ENCODE measurements at places on chromosomes 5 and 9.

GRCh38 chr5:50564558-50564957, 101.9 kb upstream of the PARP8 start:
- DNase-seq, result no peak

DNA sequence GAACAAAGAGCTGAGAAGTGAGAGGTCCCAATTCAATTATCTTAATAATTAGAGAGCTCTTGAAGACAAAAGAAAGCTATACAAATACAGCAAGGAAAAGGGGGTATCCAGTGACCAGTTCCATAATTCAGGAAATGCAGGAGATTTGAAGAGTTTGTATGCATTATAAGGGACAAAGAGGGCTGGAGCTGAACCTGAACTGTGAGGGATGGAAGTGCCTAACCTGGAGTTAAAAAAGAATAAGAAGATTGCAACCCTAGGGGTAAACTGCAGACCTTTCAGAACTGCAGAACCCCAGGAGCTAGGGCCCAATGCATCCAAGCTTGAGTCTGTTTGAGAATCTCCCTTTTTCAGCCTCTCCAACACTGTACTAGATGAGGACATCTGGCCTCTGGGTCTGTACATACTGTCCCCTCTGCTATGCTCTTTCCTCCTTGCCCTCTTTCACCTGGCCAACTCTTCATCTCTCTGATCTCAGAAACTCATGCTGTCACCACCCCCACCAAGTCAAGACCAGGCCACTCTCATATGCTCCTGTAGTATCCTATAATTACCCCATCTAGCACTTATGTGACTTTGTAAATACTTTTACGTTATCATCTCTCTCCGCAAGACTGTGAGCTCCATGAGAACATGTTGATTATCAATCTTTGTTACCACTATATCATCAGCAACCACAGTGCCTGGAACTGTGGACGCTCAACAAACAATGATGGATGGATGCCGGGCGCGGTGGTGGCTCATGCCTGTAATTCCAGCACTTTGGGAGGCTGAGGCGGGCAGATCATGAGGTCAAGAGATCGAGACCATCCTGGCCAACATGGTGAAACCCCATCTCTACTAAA, 6.6 kb upstream of the PRKACG start:
- no peak for DNase-seq

GRCh38 chr9:128187361-128187760, 4.0 kb downstream of the CIZ1 start:
- DNase-seq, result no peak

GRCh38 chr5:169036079-169036805, 264.7 kb downstream of the SLIT3 start:
- DNase-seq, result no peak

- DNase-seq, result no peak
Observed at GRCh38 chr5:176736301-176736930, 73.9 kb upstream of the UNC5A start.

DNA sequence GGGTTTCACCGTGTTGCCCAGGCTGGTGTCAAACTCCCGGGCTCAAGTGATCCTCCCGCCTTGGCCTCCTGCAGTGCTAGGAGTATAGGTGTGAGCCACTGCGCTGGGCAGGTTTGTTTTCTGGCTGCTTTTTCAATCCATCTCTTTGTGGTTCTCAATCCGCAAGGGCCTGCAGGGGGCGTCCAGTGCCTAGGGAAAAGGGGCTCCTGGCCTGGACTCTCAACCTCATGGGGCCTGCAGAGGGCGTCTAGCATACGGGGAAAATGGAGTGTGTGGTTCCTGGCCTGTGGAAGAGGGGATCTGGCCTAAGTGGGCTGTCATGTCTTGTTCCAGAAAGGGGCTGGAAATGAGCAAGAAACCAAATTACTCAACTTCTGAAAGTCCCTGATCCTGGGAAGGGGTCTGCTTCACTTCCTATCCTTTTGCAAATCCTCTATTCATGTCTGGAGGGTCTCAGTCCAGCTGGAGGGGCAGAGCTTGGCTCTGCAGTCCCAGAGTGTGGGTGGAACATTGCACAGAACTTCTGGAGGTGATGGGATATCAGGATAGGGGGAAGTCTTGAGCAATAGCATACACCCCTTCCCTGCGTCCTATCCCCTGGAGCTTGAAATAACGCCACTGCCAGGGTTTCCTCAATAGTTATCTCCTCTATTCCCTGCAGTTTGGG, 12.7 kb upstream of the CCL27 start:
- peak; percentile 87 for DNase-seq
